ENCODE measurements at places on chromosomes 2 and 18.

DNA sequence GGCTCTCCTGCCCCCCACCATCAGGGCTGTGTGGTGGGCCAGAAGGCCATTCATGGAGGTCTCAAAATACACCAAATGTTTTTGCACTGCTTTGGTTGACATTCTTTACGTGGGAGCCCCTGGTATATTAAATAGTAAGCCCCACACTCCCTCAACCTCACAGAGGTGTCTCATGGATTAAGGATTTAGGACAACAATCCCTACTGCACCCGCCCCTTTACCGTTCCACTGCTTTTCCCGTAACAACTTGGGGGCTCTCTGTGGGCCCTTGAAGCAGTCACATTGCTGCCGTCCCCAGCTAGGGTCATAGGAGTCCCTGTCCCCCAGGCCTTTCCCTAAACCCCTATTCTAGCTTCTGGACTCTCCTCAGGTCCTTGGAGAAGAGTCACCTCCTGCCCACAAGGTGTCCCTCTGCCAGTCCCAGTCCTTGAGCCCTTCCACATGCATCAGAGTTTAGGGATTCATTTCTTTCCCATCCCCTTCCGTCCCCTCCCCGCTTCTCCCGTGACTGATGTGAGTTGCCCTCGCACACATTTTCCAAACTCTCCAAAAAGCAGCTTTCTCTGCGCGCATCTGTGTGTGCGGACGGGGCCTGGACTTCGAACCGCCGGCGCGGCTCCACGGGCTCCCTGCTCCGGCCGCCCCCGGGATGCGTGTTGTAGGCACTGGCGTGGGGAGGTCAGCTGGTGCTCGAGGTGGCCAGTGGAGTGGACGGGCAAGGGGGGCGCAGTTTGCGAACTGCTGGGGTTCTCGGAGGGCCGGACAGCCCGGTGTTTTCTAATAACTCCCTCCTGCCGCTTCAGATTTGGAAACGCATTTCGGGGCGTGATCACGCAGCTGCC is 84.8 kb downstream of the LYPD1 start:
- DNase-seq = no peak

DNA sequence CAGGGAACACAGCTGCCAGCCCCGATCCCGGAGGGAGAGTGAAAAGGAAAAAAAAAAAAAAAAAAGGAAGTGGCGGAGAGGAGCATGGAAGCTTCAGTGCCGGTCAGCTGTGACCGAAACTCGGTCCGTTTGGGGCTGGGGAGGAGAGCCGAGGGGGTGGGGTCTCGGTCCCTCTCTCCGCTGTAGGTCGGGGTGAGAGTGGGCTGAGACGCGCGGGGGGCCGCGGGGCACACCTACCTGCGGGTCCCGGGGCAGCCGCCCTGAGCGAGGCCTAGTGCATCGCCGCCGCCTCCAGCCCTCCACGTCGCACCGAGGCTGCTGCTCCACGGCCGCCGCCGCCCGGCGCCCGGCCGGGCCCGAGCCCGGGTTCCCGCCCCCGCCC is 536 bp downstream of the VPS54 start:
- DNase-seq = no peak

DNA sequence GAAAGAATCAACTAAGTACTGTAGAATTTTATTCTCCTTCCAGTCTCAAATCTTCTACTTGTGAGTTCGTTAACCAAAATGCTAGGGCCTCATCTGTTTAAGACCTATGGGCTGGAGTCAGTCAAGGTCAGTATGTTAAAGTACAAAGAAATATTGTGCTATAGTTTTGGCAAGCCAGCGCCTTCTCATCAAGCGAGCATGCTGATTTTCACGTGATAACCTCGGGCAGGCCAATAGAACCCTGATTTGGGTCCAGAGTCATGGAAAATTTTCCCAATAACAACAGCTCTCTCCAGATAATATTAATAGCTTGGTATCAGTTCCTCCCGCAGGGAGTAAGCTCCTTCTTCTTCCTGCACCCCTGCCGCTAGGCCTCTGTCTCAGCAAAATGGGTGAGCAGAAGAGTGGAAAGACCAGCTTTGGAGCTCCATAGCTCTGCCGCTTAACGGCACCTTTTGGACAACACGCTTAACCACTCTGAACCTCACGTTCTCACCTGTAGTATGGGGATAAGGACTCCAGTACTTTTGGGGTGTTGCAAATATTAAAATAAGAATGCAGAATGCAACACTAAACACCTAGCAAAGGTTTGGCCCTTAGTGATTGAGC is 11.7 kb downstream of the CABLES1 start:
- DNase-seq = no peak

DNA sequence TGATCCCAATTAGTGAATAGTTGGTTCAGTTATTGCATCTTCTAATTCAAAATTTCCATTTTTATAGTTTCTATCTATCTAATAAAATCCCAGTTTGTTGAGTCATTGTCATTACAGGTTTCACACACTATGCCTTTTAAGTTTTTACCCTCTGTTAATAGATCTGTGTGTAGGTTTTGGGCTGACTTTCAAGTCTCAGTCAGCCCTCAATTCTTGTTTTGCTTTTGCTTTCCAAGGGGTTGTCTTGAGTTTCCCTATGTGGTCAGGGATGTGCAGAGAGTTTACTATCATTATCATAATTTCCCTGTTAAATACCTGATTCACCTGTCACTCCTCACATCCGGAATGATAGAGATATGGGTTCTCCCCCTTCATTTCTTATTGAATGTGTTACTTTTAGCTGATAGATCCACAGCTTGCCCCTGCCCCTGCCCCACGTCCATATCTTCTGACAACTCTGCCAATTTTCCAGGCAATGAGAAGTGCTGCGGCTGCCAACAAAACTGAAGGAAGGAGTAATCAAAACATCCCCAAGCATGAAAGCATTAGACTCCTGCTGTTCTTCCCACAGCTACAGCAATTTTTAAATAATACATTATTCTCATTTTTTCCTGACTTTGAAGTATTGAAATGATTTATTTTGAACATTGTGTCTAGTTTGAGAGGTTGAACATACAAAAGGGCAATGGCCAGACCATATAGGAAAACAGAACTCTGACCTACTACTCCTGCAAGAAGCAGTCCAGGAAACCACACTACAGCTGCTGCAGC is 1064.8 kb downstream of the SUCLG1 start:
- DNase-seq = no peak

- DNase-seq = no peak
Observed at GRCh38 chr2:73290049-73290839, 3.1 kb downstream of the EGR4 start.

DNA sequence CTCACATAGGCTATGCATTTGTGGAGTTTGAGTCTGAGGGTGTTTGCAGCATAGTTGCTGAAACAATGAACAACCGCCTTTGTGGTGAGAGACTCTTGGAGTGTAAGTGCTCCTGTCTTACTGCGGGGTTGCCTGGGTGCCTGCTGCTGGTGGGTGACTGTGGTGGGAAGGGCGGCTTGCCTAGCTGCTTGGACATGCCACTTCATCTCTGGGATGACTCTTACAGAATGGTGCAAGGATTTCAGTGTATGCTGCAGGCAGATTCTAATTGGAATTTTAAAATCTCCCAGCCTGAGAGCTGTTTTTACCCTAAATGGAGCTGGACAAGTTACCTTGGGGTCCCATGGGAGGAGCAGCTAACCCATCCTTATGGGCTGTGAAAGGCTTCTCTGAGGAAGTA is 50.1 kb downstream of the CYP27C1 start:
- DNase-seq = no peak

DNA sequence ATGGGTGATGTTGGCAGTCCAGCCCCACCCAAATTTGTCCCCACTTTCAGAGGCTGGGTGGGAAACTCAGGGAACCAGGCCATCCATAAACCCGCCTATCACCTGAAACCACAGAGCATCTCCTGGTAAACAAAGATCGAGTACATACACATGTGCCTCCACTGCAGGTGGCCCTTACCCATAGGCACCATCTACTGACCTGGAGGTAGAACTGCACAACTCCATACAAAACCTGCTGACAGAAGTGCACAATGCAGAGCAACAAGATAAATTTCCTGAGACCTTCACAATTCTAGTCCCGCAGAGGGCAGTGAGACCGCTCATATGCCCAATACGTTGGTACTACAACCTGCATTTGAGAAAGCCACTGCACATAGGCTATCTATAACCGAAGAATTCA is 856.3 kb downstream of the SUCLG1 start:
- DNase-seq = no peak

GRCh38 chr2:136211701-136212100 is 93.8 kb upstream of the CXCR4 start:
- no peak for DNase-seq

- DNase-seq = no peak
Observed at GRCh38 chr2:40321016-40321623, 130.8 kb downstream of the SLC8A1 start.

- no peak for DNase-seq
Observed at GRCh38 chr2:68846091-68846490, 25.1 kb downstream of the BMP10 start.

All from stimulated activated CD8-positive, alpha-beta memory T cell treated with anti-CD3 and anti-CD28 coated beads, Interleukin-4, amount 100 ng/mL, for 1 hour (primary cell).